ENCODE measurements at places on chromosomes 11 and 22. TPM values are rescaled to one million over a fixed set of nuclear protein-coding genes. Genes with fewer than 3 reads are reported as not detected.

The MSANTD4 gene
- total RNA-seq: 15.4 TPM

The ABTB2 gene
- 3.2 TPM for total RNA-seq

The RCE1 gene
- total RNA-seq: 18.4 TPM

The CD151 gene
- 486 TPM for total RNA-seq

The MRGPRF gene
- 13.2 TPM for total RNA-seq

The AASDHPPT gene
- total RNA-seq: 27.4 TPM

The C11orf91 gene
- total RNA-seq: 1.5 TPM

The PRDM11 gene
- total RNA-seq: 18.3 TPM

The KCTD17 gene
- 19.2 TPM for total RNA-seq

The C1QTNF5 gene
- 47.6 TPM for total RNA-seq

The MRGPRX3 gene
- not detected for total RNA-seq

The MAPK12 gene
- 22.2 TPM for total RNA-seq

The MYBPC3 gene
- 0.96 TPM for total RNA-seq

The SLC5A4 gene
- 1.6 TPM for total RNA-seq

The OR8D4 gene
- total RNA-seq: not detected

The LRRC32 gene
- total RNA-seq: 111 TPM

The OLFML1 gene
- total RNA-seq: 30.6 TPM

The NXPE4 gene
- not detected for total RNA-seq

The KCNJ11 gene
- 6.3 TPM for total RNA-seq

The SCARF2 gene
- total RNA-seq: 24.0 TPM

The UCP3 gene
- total RNA-seq: 2.6 TPM

The KCNJ1 gene
- total RNA-seq: 0.23 TPM

The MPZL2 gene
- 119 TPM for total RNA-seq

The LARGE2 gene
- 6.0 TPM for total RNA-seq

The HPS5 gene
- 33.0 TPM for total RNA-seq
